H1 (cell line): ENCODE measurements at places on chromosomes 5 and 9. TPM values are rescaled to one million over a fixed set of nuclear protein-coding genes. Genes with fewer than 3 reads are reported as not detected.

GRCh38 chr9:88373045-88373444 lies 15.2 kb upstream of the SPIN1 start:
- H3K27ac ChIP-seq, result no peak overlapping the region
- no peaks in the 10 kb centered on the region for H3K27me3 ChIP-seq
- no peaks in the 10 kb centered on the region for H3K36me3 ChIP-seq
- DNase-seq, result no peak

DNA sequence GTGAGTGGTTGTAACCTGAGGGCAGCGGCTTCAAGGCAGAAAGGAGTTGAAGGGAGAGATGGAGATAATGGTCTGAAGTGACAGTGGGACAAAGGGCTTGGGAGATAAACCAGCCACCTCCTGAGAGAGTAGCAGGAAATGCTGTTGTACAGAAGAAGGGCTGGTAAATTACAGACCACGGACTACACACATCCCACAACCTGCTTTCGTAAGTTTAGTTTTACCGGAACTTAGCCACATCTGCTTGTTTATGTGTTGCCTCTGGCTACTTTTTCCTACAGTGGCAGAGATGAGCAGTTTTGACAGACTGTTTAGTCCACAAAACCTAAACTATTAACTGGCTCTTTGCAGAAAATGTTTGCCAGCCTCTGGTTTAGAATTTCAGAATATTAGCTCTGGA lies 269.5 kb downstream of the ARHGEF28 start:
- H3K4me1 ChIP-seq, result no peaks in the 10 kb centered on the region
- no peak overlapping the region for H3K27ac ChIP-seq
- no peaks in the 10 kb centered on the region for H3K27me3 ChIP-seq
- DNase-seq, result no peak
- H3K4me3 ChIP-seq, result no peak overlapping the region

- DNase-seq, result no peak
- H3K4me3 ChIP-seq, result no peak overlapping the region
- no peaks in the 10 kb centered on the region for H3K27me3 ChIP-seq
- H3K27ac ChIP-seq, result no peak overlapping the region
- no peaks in the 10 kb centered on the region for H3K4me1 ChIP-seq
Measured at GRCh38 chr5:18881615-18882014, 1106.4 kb downstream of the CDH18 start.

- peaks cover 4% of the 10 kb centered on the region; the same call in 1 of the 2 replicates for H3K4me1 ChIP-seq
- H3K36me3 ChIP-seq, result no peaks in the 10 kb centered on the region
- H3K4me3 ChIP-seq, result no peak overlapping the region
- no peak for DNase-seq
- H3K27ac ChIP-seq, result no peak overlapping the region
Measured at GRCh38 chr5:176880366-176881020, 18.7 kb downstream of the HK3 start.

TRAPPC13 gene
- total RNA-seq, result 16.8 and 16.9 TPM in 2 replicates

SLC12A7 gene
- total RNA-seq, result 38.6 and 39.7 TPM in 2 replicates

NDUFB6 gene
- total RNA-seq, result 61.4 and 62.5 TPM in 2 replicates

FBXW2 gene
- 60.2 and 65.3 TPM in 2 replicates for total RNA-seq

GHR gene
- 0.19 and 0.27 TPM in 2 replicates for total RNA-seq

SPATA31A1 gene
- 0.07 and 0.11 TPM in 2 replicates for total RNA-seq

GRCh38 chr9:76454311-76454710 lies 4.7 kb upstream of the GCNT1 start:
- H3K4me1 ChIP-seq, result peaks cover 7% of the 10 kb centered on the region; the same call in 1 of the 2 replicates
- H3K27me3 ChIP-seq, result no peaks in the 10 kb centered on the region; the same call in 1 of the 2 replicates
- no peaks in the 10 kb centered on the region for H3K36me3 ChIP-seq
- H3K27ac ChIP-seq, result no peak overlapping the region

TPPP gene
- total RNA-seq, result 0.65 and 0.93 TPM in 2 replicates

- no peaks in the 10 kb centered on the region for H3K36me3 ChIP-seq
- H3K27ac ChIP-seq, result no peak overlapping the region
- no peaks in the 10 kb centered on the region for H3K4me1 ChIP-seq
Measured at GRCh38 chr5:171369056-171369455, 18.6 kb upstream of the NPM1 start.

- H3K4me1 ChIP-seq, result peaks cover 16% of the 10 kb centered on the region
- H3K36me3 ChIP-seq, result peaks cover 19% of the 10 kb centered on the region
- DNase-seq, result no peak
- no peaks in the 10 kb centered on the region for H3K27me3 ChIP-seq
- no peak overlapping the region for H3K27ac ChIP-seq
- peak overlapping the region; percentile 95 for H3K4me3 ChIP-seq
Measured at GRCh38 chr9:136726631-136727191, 14.3 kb downstream of the DIPK1B start.

- H3K4me3 ChIP-seq, result no peak overlapping the region
- H3K27ac ChIP-seq, result no peak overlapping the region
- H3K36me3 ChIP-seq, result no peaks in the 10 kb centered on the region
Measured at GRCh38 chr9:85640425-85640824, 101.3 kb downstream of the AGTPBP1 start.

GRCh38 chr5:37859805-37860204 lies 20.0 kb upstream of the GDNF start:
- DNase-seq, result no peak
- H3K36me3 ChIP-seq, result no peaks in the 10 kb centered on the region
- no peaks in the 10 kb centered on the region; the same call in 1 of the 2 replicates for H3K27me3 ChIP-seq
- H3K27ac ChIP-seq, result no peak overlapping the region
- no peaks in the 10 kb centered on the region for H3K4me1 ChIP-seq
- no peak overlapping the region for H3K4me3 ChIP-seq
